ENCODE measurements at places on chromosomes 2 and 18. TPM values are rescaled to one million over a fixed set of nuclear protein-coding genes. Genes with fewer than 3 reads are reported as not detected.

DNA sequence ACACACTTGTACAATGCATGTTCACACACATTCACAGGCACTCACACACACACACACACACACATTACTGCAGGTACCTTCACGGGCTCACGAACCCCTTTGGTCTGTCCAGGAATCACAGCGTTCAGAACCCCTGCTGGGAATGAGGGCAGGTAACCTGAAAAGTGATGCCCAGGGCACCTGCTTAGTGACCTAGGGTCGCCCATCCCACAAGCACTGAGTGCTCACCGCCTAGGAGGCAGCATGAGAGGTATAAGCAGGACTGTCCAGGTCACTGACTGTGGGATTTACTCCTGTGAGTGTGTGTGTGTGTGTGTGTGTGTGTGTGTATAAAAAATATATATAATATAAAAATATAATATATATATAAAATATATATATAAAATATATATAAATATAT lies 150.9 kb downstream of the GALR1 start:
- H3K4me1 ChIP-seq = no peaks in the 10 kb centered on the region
- no peaks in the 10 kb centered on the region for H3K36me3 ChIP-seq
- DNase-seq = no peak
- no peak overlapping the region for H3K27ac ChIP-seq
- H3K4me3 ChIP-seq = no peak overlapping the region

PPP1R1C gene
- not detected for total RNA-seq

- H3K27me3 ChIP-seq = no peaks in the 10 kb centered on the region
- no peaks in the 10 kb centered on the region for H3K4me1 ChIP-seq
- H3K27ac ChIP-seq = no peak overlapping the region
- DNase-seq = no peak
- H3K4me3 ChIP-seq = no peak overlapping the region
Measured at GRCh38 chr2:104092886-104093285, 761.0 kb upstream of the POU3F3 start.

DNA sequence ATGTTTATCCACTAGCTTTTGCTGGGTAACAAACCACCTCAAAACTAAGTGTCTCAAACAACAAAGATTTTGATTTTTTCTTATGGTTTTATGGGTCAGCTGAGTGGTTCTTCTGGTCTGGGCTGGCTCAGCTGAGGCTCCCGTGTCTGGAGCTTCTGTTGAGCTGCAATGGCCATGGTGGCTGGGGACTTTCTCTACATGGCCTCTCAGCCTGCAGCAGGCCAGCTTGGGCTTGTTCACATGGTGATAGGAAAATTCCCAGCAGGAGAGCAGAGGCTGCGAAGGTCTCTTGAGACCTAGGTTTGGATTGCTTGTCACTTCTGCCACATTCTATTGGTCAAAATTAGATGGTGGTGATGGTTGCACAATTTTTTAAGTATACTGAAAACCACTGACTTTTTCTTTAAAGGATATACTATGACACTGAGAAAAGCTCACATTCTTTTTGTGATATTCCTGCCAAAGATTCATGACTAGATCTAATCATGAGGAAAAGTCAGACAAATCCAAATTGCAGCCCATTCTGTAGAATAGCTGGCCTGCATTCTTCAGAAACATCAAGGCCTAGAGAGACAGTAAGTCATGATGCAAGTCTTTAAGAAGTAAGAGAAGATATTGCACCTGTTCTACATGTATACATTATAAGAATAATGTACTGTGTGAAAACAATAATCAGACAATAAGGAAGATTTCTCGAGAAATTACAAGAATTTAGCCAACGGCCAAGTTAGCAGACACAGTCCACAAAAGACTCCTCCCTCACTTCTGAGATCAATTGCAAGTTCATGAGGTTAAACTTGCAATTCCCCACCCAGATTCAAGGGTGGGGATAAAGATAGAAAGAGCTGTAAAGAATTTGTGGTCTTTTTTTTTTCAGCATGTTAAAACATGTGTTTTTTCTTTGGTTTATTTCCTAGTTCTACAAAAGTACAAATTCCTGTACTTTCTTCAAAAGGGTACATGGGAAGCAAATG lies 35.0 kb upstream of the IL1R2 start:
- DNase-seq = no peak
- H3K4me1 ChIP-seq = peaks cover 9% of the 10 kb centered on the region
- no peak overlapping the region for H3K27ac ChIP-seq
- peaks cover 3% of the 10 kb centered on the region for H3K36me3 ChIP-seq
- no peaks in the 10 kb centered on the region for H3K27me3 ChIP-seq

GRCh38 chr18:398935-399630 lies 101.4 kb downstream of the COLEC12 start:
- no peak overlapping the region for H3K4me3 ChIP-seq
- H3K36me3 ChIP-seq = no peaks in the 10 kb centered on the region
- no peak overlapping the region for H3K27ac ChIP-seq
- no peak for DNase-seq
- H3K4me1 ChIP-seq = no peaks in the 10 kb centered on the region

GRCh38 chr2:96308248-96308647 lies 2.9 kb upstream of the SNRNP200 start:
- H3K27me3 ChIP-seq = no peaks in the 10 kb centered on the region
- H3K4me1 ChIP-seq = peaks cover 27% of the 10 kb centered on the region
- peaks cover 17% of the 10 kb centered on the region for H3K36me3 ChIP-seq
- DNase-seq = no peak
- no peak overlapping the region for H3K4me3 ChIP-seq

DNA sequence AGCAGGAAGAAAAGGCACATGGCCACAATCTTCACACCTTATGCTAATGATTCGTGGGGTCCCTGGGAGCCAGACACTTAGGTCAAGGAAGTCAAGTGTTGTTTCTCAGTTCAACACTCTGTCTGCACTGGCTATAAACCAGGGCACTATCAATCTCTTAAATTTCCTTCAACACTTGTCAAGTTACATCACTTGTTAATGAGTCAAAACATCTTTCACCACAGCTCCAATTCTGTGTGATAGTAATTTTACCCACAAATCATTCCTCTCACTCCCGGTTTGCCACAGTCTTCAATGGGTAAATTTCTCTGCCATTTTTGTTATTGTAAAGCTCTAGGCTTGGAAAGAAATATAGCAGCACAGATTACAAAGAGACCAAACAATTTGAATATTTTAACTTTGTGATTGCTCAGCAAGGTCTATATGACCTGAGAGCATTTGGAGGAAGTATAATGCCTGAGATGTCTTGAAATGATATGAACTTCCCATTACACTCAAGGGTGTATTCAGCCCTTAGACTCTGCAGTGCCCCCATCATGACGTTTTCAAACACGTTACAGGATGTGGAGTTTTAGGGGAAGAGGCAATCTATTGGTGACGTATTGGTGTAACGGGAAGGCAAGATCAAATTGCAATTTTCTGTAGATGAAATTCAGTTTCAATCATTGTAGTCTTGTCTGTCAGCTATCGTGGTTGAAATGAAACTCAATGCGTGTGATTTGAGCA lies 78.7 kb downstream of the ICOS start:
- H3K27ac ChIP-seq = peak overlapping the region; percentile 87
- H3K36me3 ChIP-seq = no peaks in the 10 kb centered on the region
- H3K27me3 ChIP-seq = no peaks in the 10 kb centered on the region
- H3K4me1 ChIP-seq = peaks cover 75% of the 10 kb centered on the region

DNA sequence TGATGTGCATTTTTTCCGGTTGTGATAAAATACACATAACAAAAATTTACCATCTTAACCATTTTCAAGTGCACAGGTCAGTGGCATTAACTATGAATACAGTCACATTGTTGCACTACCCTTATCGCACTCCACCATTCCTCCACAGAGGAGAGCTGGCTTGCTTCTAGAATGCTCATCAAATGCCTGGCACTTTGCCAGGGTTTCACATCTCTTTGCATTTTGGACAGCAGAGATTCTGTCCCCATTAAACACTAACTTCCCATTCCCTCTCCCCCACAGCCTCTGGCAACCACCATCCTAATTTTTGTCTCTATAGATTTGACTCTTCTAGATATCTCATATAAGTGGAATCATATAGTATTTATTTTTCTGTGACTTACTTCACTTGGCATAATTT lies 165.0 kb downstream of the ASB1 start:
- no peaks in the 10 kb centered on the region for H3K4me1 ChIP-seq
- no peaks in the 10 kb centered on the region for H3K27me3 ChIP-seq
- H3K4me3 ChIP-seq = no peak overlapping the region

DNA sequence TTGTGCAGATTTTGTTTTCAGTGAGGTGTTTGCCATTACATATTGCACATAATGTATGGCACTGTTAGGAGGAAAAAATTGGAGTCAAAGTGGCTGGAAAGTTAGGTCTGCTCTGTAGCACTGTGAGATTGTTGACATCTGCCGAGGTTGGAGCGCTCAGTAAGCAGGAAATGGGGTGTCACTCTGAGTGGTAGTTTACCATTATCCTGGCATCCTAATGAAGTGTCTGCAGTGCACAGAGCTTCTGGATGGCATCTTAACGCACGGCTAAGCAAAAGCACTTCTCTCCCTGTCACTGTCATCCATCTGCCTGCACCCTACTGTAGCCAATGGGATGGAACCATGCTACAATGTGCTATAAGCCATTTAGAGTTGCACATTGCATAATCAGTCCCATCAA lies 561.9 kb downstream of the ARHGAP15 start:
- H3K4me1 ChIP-seq = peaks cover 20% of the 10 kb centered on the region
- no peak overlapping the region for H3K4me3 ChIP-seq
- no peak overlapping the region for H3K27ac ChIP-seq
- no peaks in the 10 kb centered on the region for H3K27me3 ChIP-seq
- no peak for DNase-seq
- H3K36me3 ChIP-seq = peaks cover 10% of the 10 kb centered on the region

DNA sequence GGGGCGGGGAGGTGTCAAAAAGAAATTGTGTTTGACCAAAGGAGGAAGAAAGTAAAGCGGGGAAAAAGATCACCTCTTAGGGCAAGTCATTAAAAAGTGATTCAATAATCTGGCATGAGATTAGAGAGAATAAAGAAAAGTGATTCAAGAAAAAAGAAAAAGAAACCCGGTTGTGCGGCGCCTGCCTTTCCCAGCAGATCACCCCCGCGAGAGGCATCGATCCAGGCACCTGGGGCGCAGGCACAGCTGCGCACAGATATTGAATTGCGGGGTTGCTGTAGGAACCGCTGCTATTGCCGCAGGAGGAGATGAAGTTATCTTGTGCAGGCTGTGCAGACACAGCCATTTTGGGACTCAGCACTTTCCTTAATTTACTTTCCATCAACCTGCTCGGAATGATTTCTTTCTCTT lies 71.2 kb downstream of the PLB1 start:
- H3K4me1 ChIP-seq = peaks cover 8% of the 10 kb centered on the region
- no peaks in the 10 kb centered on the region for H3K27me3 ChIP-seq
- H3K36me3 ChIP-seq = no peaks in the 10 kb centered on the region
- peak overlapping the region; percentile 83 for H3K4me3 ChIP-seq
- peak overlapping the region; percentile 71 for H3K27ac ChIP-seq

DNA sequence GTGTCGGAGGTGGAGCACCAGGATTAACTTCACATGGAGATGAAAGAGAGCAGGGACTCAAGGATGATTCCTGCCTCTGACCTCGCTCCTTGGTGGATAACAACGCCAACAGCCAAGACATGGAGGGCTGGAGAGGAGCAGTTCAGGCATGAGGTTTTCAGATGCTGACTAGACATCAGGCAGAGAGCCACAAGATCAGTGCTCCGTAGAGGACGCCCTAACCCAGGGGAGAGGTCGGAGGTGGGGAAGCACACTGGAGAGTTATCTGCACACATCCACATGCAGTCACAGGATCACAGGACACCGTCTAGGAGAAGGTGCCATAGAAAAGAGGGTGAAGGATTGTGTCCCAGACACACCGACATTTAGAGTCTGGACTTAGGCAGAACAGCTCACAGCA lies 344.3 kb downstream of the EIPR1 start:
- no peaks in the 10 kb centered on the region for H3K36me3 ChIP-seq
- no peaks in the 10 kb centered on the region for H3K27me3 ChIP-seq
- H3K4me3 ChIP-seq = no peak overlapping the region
